ENCODE measurements at places on chromosomes 2 and 18.

GRCh38 chr2:174878537-174879147, 114.4 kb upstream of the CHRNA1 start:
- DNase-seq = no peak

GRCh38 chr2:25409468-25409867, 67.7 kb upstream of the DNMT3A start:
- no peak for DNase-seq

- DNase-seq = peak; percentile 69
Observed at GRCh38 chr2:239369631-239370161, 31.1 kb downstream of the HDAC4 start.

- DNase-seq = no peak
Observed at GRCh38 chr2:227932403-227932802, 61.0 kb downstream of the DAW1 start.

DNA sequence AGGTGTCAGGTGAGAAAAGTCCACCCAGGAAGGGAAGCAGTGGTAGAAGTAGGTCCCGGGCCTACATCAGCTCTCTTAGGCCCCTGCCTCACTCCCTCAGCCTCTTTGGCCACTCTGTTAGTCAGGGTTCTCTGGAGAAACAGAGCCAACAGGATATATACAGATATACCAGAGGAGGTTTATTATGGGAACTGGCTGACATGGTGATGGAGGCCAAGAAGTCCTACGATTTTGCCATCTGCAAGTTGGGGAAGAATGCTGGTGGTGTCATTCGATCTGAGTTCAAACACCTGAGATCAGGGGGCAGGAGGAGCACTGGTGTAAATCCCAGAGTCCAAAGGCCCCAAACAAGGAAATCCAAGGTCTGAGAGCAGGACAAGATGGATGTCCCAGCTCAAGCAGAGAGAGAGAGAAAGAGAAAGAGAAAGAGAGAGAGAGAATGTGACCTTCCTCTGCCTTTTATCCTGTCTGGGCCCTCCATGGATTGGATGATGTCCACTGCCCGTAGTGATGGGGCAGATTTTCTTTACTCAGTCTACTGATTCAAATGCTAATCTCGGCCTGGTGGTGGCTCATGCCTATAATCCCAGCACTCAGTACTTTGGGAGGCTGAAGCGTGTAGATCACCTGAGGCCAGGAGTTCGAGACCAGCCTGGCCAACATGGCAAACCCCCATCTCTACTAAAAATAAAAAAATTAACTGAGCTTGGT, 111.1 kb upstream of the MYCN start:
- DNase-seq = no peak

DNA sequence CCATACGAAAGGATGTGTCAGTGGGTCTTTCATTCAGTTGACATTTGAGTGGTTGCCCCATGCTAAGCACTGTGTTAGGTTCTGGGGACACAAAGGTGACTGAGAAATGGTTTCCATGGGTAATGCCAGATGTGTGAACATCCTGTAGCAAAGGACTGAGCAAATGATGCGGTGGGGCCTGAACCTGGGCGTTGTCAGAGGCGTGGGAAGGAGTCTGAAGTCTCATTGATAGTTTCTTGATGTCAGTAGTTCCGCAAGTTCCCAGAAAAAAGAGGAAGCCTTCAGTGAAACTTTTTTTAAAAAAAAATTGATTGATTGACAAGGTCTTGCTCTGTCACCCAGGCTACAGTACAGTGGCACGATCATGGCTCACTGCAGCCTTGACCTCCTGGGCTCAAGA, 56.9 kb downstream of the LIMS1 start:
- DNase-seq = no peak

GRCh38 chr18:28048612-28049011, 128.3 kb downstream of the CDH2 start:
- DNase-seq = no peak

DNA sequence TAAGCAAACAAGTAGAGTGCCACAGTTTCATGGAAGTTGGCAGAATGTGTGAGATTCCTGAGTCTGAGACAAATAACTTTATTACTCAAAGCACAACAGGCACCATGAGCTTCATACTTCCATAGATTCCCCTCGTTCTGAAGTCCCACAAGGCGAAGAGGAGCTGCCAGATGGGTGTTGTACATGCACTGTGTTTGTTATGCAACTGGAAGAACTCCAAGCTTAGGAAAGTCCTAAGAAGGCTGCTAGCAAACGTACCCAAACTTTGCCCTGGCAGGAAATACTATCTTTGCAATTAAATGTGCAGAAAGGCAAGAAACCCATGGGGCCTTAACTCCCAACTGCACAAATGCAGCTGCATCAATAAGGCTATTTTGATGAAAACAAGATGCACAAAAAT, 1.6 kb upstream of the GCA start:
- DNase-seq = no peak

DNA sequence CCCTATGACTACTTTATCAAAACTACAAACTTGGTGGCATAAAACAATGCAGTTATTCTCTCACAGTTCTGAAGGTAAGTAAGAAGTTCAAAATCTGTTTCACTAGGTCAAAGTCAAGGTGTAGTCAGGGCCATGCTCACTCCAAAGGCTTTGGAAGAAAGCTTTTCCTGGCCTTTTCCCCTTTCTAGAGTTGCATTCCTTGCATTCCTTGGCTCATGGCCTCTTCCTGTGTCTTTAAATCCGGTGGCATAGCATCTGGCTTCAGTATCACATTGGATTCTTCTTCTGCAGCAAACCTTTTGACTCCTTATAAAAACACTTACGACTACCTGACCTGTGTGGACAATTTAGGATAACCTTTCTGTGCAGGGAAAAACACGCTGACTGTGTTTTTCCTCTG, 543.5 kb upstream of the HNMT start:
- DNase-seq = no peak

- DNase-seq = no peak
Observed at GRCh38 chr18:58118536-58118935, 74.5 kb downstream of the NEDD4L start.

GRCh38 chr2:575727-576236, 101.4 kb downstream of the TMEM18 start:
- no peak for DNase-seq

GRCh38 chr2:11829324-11829946, 83.0 kb downstream of the LPIN1 start:
- peak; percentile 53 for DNase-seq

DNA sequence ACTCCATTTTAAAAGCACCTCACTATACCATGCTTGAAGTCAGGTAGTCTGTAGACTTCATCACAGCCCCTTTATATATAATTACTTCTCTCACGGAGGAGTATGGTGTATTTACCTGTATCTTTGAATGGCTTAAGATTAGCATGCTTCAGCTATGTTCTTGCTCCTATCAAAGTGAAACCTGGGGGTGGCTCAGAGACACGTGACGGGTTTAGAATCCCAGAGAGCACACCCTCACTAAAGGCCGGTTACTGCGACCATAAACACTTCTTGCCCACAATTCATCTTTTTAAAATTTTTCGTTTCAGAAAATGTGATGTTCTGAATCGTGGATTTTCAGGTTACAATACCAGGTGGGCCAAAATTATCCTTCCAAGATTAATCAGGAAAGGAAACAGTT, 3.6 kb downstream of the IAH1 start:
- DNase-seq = no peak

DNA sequence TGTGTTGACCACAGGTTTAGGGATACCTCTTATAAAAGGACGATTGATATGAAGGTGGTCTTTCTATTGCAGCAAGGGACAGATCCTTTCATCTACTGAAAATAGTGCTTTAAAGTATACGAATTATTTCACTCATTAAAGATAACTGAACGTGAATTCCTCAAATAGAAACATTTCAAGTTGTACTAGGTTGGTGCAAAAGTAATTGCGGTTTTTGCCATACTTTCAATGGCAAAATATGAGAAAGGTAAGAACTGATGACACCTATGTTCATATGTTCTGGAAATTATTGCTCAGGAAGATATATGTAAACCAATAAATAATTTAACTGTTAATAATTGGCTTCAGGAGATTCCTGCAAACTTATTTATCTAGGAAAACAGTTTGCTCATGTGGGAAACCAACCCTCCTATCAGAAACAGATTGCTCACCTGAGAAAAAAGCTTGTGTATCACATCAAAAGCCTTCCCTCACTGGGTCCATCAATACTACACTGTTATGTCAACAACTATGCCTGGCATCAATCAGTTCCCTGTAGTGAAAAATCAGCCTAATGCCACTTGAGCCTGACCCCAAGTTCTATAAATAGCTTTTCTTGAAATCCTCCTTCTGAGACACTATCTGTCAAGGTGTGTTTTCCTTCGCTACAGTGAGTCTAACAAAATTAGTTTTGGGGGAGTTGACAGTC, 81.5 kb upstream of the ACSL3 start:
- DNase-seq = no peak

DNA sequence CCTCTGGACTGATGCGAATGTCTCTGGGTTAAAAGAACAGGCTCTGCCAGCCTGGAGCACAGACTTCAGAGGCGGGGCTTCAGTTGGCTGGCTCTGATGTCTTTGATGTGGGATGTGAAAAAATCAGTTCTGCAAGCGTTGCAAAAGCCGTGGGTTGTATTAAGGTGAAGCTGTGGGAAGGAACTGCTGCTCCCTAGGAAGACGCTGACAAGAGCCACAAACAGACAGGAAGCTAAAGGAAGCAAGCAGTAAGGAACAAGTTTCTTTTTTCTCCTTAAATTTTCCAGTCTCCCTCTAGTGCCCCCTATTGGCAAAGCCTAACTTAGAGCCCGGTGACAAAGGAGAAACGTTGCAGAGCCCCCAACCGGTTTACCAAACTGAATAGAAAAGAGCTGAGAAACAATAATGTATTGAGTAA, 239.0 kb downstream of the CCDC178 start:
- DNase-seq = no peak

- no peak for DNase-seq
Observed at GRCh38 chr2:222747526-222748160, 76.2 kb downstream of the MOGAT1 start.

- DNase-seq = no peak
Observed at GRCh38 chr2:64133828-64134227, 10.4 kb downstream of the PELI1 start.

DNA sequence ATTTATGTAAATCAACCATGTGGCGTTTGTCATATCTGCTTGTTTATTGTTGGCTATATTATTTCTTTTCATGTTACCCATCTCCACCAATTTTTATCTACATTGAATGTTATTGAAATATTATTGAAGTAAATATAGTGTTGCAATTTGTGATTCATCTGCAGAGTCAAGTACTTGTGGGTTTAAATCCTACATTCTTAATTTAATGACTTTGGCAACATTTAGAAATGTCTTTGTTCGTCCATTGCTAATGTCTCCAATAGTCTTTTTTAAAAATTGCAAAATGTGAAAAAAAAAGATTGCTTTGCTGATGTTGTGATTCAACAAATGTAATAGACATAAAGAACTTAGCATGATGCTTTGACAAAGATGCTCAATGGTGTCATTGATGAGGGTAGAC, 1572.8 kb upstream of the PIK3C3 start:
- no peak for DNase-seq

- no peak for DNase-seq
Observed at GRCh38 chr18:44961288-44961995, 280.8 kb downstream of the SETBP1 start.
